Umbilical cord (tissue), 2 donors: ENCODE measurements at places on chromosomes 6 and 20.
A peak's percentile ranks its signal among the peaks of the same experiment; 100 is the strongest.

- no peak for DNase-seq
These were observed 6.9 kb upstream of the RPS6KA2 start for GRCh38 chr6:166633732-166634535.

DNA sequence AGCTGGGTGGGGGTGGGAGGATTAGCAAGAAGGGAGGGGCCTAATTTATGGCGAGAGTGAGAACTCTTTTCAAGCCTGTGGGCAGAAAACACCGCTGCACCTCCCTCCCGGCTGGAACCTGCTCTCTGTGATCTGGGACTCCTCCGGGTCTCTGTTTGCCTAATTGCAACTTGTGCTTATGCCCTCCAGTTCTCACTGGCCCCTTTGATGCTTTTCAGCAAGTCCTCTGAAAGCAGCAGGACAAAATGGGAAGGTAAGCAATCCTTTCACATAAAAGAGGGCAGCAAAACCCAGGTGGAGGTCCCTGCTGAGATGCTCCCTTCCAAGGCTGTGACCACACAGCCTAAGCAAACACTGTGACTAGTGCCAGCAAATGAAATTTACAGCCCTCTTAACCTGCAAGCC lies 523.0 kb upstream of the FLRT3 start:
- DNase-seq, result no peak

DNA sequence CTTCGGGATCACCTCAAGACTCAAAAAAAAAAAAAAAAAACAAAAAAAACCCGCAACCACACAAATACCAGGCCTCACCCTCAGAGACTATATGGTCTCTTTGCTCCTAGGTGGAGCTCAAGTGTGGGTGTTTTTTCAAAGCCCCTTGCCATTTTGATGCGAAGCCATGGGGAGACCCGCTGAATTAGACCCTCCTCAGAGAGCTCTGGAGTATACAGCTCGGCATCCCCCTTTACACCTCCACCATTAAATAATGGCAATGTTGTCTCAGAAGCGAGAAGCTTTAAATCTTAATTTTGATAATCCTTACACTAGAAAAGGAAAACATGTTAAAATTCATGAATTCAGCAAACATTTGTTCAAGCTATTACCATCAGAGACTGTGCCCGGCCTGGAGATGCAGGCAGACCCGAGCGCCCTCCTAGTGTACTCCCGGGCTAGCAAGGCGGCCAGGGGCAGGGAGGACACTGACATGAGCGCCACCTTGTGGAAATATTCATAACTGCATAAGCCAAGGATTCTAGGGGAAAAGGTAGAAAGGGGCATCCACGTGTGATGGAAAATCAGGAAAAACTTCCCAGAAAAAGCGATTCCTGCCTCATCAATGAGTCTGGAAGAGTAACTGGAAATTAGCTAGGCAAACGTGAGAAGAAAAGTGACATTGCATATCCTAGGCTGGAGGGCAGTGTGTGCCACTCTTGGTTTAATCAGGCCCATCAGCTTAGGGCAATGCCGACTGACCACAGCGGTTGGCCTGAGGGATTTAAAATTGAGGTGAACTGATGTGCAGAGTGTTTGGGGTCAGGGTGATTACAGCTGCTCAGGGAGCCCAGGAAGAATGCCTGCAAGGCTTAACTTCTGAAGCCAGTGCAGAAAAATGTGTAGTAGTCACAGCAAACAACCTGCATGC lies 72.5 kb downstream of the B3GAT2 start:
- DNase-seq, result peak; percentile 39

GRCh38 chr6:110044096-110044495 lies 66.0 kb downstream of the GPR6 start:
- DNase-seq, result no peak

DNA sequence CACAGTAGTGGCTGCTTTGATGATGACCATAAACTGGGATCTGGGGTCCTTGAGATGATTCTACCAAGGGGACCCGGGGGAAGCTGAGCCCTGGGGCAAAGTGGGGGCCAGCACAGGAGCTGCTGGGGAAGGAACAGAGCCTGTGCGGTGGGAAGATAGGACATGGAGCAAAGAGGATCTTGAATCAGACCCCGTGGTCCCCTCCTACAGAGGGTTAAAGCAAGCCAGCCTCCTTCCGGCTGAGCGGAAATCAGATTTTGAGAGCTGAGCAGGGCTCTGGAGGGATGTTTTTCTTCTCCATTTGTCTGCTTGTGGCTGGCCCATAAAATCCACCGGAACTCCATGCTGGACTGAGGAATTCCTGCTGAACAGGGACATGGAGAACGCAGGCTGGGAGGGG lies 10.1 kb upstream of the TCF15 start:
- DNase-seq, result no peak

DNA sequence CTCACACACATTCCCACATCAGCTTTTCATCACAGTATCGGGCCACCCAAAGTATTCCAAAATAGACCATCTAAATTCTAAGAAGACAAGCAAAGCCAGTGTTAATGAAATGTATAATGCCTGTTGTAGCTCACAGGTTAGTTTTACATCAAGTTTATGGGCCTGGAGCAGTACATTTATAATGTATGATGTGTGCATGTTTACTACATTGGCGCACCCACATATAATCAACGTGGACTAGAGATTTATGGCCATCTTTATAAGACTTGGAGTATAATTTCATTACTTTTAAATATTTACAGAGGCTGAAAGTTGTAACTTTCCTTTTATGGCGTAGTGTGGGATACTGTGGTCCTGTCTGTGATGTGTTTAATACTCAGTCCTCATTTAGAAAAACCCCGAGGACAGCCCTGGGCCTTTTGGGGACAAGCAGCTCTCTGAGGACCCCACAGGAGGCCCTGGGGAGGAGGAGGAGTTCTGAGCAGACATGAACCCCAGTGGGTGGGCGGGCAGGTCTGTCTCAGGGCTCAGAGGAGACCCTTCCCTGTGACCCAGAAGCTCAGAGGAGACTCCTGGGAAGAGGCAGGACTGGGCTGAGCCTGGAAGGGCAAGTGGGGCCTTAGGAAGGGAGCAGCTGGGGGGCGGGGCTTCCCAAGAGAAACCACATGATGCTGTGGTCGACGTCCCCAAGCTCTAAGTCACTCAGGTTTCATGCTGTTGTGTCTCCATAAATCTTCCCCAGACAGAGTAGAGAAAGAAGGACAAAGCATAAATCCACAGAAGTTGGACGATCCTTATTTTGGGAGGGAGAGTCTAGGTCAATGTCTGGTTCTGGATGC lies 232.1 kb downstream of the PREX1 start:
- DNase-seq, result no peak

- DNase-seq, result no peak
These were observed 122.3 kb downstream of the QRSL1 start for GRCh38 chr6:106751501-106752252.

- DNase-seq, result no peak
These were observed 28.2 kb upstream of the CCN5 start for GRCh38 chr20:44686934-44687333.

DNA sequence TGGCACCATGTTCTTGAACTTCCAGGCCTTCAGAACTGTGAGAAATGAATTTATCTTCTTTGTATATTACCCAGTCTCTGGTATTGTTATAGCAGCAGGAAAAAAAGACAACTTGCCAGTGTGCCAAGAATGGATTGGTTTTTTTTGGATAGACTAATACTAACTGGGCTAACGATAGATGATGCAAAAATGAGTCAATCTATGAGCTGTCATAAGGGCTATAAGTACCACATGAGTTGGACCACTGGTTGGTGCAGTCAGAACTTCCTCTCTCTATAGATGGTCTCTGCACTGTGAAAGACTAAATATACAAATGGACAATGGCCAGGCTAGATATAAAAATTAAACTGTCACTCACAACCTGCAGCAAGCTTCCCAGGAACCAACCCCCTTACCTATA lies 87.6 kb upstream of the COL21A1 start:
- DNase-seq, result no peak

DNA sequence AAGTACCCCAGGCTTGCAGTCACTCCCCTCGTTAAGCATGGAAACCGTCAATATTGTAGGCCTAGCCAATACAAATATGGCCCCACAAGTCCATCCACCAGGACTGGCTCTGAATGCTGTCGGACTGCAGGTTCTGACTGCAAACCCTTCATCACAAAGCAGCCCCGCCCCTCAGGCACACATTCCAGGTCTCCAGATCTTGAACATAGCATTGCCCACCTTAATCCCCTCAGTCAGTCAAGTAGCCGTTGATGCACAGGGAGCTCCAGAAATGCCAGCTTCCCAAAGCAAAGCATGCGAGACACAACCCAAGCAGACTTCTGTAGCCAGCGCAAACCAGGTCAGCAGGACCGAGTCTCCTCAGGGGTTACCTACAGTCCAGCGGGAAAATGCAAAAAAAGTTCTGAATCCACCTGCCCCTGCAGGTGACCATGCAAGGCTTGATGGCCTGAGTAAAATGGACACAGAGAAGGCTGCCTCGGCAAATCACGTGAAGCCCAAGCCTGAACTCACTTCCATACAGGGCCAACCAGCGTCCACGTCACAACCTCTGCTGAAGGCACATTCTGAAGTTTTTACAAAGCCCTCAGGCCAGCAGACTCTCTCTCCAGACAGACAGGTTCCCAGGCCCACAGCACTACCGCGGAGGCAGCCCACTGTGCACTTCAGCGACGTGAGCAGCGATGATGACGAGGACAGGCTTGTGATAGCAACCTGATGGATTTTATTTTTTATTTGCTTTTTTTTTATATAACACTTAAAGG lies 126.2 kb upstream of the EDN1 start:
- DNase-seq, result no peak

DNA sequence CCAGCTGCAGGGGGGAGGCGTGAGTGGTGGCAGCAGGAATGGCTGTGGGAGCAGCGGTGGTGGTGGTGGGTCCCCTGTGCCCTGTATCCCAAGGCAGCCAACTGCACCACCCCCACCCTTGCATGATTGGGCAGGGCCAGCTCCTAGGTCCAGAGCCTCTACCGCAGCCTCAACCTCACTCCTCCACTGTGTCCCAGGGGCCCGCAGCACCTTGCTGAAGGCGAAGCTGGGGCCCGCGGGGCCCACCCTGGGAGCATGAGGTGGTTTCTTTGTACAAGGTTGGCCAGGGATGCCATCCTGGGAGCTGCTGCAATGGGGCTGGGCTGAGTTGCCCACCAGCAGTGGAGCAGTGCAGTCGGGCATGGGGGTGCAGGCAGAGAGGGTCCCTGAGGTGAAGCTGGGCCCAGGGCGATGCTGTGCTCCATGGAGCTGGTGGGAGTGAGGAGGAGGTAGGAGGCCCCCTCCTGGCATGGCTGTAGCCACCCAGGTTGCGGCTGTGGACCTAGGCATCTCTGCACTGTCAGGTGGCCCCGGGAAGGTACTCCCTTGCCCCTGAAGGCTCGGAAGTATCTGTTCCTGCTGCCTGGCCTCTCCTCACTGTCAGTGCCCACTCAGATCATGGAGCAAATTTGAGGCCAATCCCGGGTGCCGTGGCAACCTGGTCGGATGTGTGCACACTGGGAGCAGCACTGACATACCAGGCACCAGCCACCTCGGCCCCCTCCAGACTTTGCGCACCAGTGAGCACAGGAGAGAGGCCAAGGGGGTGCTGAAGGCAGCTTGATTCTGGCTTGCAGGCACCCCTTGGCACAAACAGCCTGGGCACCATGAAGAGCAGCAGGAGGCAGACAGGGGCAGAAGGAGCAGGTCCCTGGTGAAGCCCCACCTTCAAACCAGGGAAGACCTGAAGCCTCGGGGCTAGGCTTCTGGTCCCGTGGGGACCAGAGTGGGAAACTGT lies 60.2 kb upstream of the L3MBTL3 start:
- DNase-seq, result no peak
